ENCODE measurements at places on chromosomes 1 and 21.

GRCh38 chr1:152728986-152729385, 21.0 kb downstream of the LCE4A start:
- DNase-seq: no peak

DNA sequence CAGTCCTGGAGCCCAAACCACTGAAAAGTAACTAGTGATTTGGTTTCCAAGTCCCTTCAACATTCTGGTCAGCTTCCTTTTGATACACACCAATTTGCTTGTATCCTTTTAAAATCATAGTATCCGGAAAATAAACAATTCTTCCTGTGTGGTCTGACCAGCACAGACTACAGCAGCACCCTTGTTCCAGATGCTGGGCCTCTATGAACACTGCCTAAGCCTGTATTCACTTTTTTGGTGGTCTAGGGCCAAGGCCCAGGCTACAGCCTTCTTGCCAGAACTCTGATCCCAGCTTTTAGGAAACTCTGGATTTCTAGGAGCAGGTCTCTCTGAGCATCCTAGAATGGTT, 801 bp upstream of the DDAH1 start:
- DNase-seq: no peak

DNA sequence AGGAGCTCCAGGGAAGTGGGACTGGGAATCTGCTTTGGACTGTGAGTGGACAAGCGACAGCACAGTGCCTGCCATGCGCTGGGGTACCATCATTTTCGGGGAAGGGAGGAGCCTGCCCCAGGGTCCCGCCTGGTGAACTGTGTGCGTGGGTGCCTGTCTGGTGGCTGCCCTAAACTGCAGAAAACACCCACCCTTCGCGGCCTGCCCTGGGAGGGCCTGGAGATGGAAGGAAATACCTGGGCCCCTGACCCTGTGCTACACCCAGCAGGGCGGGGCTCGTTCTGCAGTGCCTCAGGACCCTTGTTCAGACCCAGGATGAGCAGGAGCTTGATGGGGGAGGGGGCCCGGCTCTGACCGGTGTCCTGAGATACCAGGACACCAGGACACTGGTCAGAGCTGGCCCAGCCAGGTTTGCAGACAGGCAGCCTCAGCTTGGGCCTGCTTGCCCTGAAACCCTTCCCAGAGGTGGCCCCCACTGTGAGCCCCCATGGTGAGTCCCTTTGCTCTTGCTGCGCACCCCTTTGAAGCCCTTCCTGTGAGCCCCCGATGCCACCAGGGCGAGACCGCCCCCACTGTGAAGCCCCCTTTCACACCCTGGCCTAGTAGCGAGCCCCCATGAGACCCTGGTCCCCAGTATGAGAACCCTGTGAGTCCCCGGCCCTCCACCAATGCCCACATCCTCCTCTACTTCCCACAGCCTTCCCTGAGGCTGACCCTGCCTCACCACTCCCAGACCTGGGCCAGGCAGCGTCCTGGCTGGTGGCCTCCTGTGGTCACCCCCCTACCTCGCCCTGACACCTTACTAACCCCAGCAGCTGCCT, 2.6 kb downstream of the GJC2 start:
- DNase-seq: no peak

DNA sequence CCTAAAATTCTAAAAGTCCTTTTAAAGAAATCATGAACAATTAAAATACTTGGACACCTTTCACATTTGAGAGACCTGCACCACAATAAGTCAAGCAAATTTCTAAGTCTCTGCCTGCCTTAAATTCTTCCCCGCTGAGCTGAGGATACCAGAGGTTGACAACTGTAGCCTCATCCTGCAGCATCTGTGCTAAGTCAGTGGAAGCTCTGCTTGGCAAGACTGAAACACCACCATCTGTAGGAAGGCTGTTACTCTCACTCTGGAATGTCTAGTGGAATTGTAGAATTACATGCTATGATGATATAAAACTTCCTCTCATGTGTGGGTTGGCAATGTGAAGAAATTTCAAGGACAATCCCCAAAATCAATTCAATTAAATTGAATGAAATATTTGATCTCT, 1756.5 kb downstream of the NCAM2 start:
- no peak for DNase-seq

DNA sequence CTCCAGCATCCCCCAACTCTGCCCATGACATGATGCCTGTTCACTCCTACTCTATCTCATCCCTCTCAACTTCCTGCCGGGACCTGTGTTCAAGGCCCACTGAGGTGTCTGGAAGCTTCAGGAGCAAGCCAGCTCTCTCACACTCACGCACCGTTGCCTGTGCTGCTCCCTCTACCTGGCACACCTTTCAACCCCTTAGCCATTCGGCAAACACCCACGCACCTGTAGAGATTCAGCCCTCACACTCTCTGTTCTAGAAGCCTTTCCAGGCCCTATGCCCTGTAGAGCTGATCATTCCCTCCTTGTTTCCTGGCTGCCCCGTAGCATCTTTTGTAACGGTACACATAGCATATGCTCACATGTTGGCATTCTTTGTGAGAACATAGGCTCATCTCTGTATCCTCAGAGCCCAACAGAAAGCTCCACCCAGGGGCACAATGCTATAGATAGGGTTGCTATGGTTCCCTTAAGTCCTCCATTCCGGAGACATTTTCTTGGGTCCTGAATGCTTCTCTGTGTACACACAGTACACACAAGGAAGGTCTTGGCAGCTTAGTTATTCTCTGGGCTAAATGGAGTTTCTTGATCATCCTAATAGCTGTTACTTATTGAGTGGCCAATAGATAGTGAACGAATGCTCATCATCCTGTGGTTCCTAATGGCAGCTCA, 1.3 kb downstream of the C8B start:
- no peak for DNase-seq

- DNase-seq: no peak
Observed at GRCh38 chr1:240854367-240854766, 242.4 kb upstream of the GREM2 start.

DNA sequence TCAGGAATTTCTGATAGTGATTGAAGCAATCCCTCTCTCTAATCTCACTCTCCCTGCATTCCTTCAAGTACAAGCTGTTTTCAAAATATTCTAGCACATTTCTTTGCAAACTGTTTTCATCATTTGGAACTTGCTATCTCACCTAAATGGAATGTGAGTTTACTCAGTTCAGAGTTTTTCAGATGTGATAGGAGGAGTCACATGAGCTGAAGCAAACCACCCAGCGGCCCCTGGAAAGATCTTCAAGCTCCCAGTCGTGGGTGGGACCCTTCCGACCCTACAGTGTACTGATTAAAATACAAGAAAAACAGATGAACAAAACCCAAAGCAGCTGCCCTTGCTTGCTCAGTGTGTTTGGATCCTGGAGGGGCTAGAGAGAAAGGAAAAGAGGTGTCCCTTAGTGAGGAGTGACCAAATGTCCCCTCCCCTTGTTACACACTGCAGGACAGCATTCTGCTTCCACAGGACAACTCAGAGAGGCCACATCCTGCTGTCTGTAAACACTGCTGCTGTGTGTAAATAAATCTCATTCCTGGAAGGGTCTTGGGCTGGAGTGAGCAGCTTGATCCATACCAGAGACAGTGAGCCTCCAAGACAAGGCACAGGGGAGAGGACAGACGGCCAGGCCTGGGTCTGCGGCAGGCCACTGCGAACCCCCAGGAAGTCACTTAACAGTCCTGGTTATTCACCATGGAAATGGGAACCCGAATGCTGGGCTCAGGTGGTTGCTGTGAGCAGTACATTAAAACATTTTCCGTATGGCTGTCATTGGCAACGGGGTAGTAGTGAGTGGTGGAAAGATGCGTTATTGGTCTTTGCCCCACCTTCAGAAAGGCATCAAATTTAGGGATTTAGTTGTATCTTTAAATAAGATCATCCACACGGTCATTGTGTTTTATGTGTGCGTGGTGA, 229.2 kb downstream of the RHOU start:
- DNase-seq: no peak

DNA sequence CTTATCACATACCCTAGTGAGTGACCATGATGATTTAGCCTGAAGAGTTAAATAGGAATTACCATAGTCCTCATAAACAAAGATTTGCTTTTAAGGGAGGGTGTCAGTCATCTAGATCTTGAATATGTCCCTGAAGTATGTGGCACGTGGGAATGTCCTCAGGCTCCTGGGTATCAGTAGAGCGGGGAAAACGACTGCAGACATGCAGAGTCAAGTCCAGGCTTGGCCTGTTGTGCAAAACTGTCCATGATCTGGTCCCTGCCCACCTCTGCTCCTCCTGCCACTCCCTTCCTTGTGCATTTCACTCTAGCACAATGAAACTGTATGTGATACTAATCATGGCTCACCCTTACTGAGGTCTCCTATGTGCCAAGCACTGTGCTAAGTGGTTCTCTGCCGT, 12.9 kb downstream of the MOV10 start:
- no peak for DNase-seq

- DNase-seq: no peak
Observed at GRCh38 chr1:25743164-25744139, 56.5 kb upstream of the SELENON start.

DNA sequence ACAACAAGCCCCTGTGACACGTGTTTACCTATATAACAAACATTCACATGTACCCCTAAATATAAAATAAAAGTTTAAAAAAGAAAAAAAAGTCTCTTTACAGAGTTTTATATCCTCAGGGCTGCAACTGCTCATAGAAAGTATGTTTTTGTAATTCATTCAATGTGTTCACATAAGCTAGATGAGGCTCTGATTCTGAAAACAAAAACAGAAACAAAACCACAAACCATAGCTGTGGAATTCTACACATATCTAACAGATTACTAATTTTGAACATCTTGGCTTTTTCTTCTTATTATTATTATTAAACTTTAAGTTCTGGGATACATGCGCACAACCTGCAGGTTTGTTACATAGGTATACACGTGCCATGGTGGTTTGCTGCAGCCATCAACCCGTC, 579.6 kb upstream of the ZRANB2 start:
- no peak for DNase-seq

DNA sequence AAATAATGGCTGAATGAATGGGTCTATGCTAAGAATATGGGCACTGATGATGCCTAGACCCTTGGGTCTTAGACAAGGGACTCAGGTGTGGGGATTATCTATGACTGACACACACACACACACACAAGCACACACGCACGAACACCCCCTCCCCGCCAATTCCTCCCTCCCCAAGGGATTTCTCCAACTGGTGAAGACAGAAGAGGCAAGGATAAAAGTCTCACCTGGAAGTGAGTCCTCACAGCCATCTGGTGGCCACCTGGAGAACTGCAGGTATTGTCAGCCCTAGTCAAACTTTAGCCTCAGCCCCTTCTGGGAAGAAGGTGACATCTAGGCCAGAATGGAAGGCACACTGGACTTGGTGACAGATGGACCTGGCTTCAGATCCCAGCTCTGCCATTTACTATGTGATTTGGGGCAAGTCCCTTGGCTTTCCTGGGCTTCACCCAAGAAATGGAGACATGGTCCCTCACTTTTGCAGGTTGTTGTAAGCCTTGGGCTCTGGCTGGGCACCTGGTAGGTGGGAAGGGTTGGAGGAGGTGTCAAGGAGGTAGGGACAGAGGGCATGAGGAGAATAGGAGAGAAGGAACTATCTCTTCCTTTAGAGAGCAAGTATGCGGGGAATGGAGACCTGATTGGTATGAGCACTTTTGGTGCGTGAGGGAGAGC, 4.0 kb upstream of the GPR3 start:
- DNase-seq: peak; percentile 70

- no peak for DNase-seq
Observed at GRCh38 chr1:204461331-204462228, 33.0 kb downstream of the PIK3C2B start.

GRCh38 chr1:229950020-229950419, 117.0 kb upstream of the GALNT2 start:
- no peak for DNase-seq

DNA sequence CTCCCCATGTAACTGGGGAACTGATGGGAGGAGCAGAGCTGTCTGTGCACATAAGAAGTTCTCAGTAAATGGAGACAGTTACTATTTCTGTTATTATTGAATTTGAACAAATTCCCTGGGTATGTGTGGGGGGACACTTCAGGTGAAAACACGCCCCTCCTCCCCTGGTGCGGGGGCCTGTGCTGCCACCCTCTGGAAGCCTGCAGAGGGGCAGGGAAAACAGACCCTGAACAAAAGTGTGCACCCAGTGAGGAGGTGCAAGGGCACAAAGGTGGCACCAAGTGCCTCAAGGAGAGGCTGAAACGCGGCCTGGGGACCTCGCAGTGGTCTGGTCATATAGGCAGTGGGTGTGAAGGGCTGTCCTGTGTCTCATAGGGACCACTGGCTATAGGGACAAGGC, 18.2 kb upstream of the NADK start:
- DNase-seq: no peak

GRCh38 chr1:230240446-230241086, 173.5 kb downstream of the GALNT2 start:
- no peak for DNase-seq

- DNase-seq: no peak
Observed at GRCh38 chr1:221565711-221566110, 176.2 kb downstream of the DUSP10 start.

DNA sequence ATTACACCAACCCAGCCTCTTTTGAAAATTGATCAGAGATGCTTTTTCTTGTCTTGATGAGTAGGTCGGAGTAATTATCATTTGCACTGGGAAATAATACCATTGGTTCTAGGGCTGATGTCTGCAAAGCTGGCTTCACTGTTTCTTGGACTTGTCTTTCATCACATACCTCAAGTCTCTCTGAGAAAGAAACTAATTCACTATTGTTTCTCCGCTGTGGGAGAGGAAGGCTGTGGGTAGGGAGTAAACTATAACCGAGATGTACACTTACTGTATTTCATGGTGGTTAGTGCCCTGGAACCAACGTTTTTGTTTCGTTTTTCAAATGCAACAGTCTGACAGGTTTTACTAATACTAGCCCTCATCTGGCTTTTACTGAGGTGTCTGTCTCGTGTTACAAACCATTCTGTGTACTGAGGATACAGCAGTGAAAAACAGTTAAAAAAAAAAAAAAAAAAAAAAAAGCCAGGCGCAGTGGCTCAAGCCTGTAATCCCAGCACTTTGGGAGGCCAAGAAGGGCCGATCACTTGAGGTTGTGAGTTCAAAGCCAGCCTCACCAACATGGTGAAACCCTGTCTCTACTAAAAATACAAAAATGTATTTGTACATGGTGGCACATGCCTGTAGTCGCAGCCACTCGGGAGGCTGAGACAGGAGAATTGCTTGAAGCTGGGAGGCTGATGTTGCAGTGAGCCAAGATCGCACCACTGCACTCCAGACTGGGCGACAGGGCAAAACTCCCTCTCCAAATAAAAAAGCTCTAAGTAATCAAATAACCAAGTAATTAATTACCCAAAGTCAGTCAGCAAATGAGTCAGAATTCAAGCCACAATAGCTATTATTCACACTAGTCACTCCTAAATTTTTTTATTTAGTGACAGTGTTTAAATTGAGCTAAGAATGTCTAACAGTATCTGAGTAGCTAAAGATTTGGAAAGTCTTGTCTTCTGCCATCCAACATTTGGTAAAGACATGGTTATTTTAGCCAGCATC, 23.3 kb downstream of the TOMM20 start:
- peak; percentile 53 for DNase-seq

Data from central memory CD8-positive, alpha-beta T cell (primary cell).